Cardiac muscle cell (in vitro differentiated cells and primary cell): ENCODE measurements at places on chromosomes 16 and 17. TPM values are rescaled to one million over a fixed set of nuclear protein-coding genes. Genes with fewer than 3 reads are reported as not detected.

DNA sequence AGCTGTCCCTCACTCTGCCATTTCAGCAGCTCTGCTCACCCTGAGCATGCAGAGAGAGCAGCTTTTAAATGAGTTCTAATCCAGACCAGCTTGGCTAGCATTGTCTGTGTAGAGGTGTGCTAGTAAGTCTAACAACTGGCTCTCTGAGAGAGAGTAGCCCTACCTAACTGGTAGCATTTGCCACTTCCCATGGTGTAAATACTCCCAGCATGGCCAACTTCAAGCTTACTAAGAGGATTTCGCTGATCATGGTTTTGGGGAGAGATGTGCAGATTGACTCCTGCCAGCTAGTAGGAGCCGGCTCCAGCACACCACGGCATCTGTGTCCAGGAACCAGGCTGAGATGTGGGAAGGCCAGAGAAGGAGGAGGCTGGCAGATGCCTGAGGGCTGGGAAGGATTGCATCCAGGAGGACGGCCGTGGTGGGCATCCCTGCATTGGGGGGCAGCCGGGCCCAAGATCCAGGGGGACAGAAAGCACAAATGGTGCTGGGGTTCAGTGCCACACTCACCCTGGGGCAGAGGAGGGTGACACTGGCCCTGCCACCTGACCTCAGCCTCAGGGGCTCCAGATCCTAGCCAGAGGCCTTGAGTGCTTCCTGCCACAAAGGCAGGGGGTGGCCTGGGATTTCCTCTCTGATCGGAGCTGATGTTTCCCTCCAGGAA is 394.9 kb upstream of the TNRC6C start:
- no peak for DNase-seq

GRCh38 chr17:70024253-70024652 is 50.8 kb upstream of the KCNJ16 start:
- DNase-seq, result no peak

DNA sequence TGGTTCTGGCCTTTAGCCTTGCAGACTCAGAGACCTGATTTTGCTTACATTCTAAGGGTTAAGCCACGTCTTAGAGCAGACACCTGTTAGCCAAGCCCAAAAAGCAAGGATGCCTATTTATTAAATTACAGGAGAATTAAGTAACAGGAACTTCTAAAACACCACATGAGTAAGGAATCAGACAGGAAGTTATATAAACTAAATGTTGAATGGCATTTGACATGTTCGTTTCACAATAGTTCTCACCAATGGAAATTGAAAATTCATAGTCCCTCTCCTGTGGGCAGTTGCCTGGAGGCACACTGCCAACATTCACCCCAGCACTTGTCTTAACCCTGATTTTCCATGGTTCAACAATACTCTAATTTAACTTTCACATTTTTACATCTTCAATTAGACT is 9.0 kb downstream of the KRTAP9-7 start:
- no peak for DNase-seq

DNA sequence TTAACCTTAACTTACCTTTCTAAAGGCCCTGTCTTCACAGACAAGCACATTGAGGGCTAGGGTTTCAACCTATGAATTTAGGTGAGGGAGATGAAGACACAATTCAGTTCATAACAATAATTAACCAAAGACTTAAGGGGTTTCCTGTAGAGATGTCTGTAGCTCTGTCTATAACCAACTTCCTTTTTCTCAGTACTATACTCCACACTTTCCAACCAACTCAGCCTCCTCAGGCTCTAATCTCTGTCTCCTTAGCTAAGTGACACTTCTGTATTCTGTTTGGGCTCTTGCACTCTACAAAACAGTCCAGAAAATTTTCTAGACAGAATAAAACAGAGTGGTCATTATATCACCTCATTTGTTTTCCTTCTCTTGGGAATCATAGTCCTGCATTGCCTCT is 25.8 kb downstream of the CAPNS2 start:
- no peak for DNase-seq

GRCh38 chr16:30398661-30399434 is 3.6 kb downstream of the ZNF48 start:
- DNase-seq, result no peak

Gene KRT10
- 91.0 and 131 TPM in 2 replicates for polyA plus RNA-seq

DNA sequence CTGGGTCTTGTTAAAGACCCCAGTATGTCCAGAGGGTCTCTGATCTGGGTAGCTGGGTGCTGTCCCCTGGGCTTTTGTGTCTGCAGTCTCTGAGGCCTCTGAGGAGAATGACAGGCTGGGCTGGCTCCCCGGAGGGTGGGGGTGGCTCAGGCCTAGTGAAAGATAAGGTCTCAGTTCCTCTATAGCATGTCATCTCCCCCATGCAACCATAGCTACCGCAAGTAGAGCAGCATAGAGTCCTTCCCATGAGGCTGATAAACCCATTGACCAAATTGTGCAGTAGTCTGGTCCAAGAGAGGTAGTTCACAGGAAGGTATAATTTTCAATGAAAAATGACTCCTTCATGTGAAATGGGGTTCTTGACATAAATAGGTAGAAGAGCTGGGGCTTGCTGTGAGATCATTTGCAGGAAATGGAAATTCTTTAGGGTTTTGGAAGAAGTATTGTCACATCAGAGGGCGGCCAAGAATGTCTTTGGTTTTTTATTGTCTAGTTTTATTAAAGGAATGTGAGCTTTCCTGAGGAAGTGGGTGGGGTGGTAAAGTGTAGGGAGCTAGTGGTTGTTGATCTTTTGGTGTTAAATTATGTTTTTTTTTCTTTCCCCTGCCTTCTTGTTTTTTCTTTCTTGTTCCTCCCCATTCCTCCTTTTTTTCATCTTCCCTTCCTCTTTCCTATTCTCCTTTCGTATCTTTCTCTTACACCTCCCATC is 21.0 kb downstream of the SLC7A6OS start:
- DNase-seq, result peak; percentile 39

- no peak for DNase-seq
Observed at GRCh38 chr17:30187573-30187972, 47.9 kb downstream of the SLC6A4 start.

DNA sequence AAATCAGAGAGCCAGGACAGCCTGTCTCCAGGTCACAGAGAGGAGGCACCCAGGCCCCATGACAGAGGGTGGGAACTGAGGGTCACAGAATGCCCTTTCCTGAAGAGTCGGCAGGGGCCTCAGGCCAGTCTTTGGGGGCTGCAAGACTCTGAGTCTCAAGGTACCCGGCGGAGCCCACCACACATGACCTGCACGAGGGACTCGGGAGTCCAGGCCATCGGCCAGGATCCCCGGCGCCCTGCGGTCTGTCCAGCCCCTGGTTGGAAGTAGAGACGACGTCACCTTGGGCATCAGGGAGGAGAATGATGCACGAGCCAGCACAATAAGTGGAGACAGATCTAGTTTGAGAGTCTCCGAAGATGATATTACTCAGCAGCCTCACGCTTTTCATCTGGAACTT is 234.7 kb upstream of the SDK2 start:
- DNase-seq, result no peak

- DNase-seq, result no peak
Observed at GRCh38 chr16:66265556-66266141, 100.8 kb upstream of the CDH5 start.

Gene EVPL
- polyA plus RNA-seq, result 1.0 TPM in 1 of 2 replicates, not detected in the other

Gene ENPP7
- not detected in 2 replicates for polyA plus RNA-seq

DNA sequence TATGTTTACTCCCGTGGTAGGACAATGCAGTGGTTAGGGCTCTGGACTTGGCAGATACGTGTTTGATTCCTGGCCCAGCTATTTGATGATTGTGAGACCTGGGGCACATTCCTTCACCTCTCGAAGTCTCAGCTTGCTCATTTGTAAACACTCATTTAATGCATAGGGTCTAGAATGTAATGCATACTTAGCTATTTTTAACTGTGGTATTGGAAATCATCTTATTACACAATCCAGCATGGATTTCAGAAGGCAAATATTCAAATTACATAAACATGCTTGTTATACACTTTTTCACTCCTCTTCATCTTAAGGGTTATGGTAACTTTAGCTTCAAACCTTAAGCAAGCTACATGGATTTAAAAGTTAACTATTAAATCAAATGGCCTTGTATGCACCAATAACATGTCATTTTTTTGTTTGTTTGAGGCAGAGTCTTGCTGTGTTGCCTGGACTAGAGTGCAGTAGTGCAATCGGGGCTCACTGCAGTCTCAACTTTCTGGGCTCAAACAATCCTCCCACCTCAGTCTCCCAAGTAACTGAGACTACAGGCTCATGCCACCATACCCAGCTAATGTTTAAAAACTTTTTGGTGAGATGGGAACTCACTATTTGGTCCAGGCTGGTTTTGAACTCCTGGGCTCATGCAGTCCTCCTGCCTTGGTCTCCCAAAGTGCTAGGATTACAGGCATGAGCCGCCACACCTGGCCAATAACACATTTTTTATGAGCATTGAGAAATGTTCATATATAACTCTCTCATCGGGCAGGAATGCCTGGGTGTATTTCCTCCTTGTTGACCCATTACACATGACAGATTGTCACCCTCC is 52.5 kb downstream of the VAT1L start:
- DNase-seq, result no peak

GRCh38 chr16:47247690-47248089 is 103.9 kb upstream of the NETO2 start:
- no peak for DNase-seq

GRCh38 chr17:11240041-11240840 is 772 bp upstream of the SHISA6 start:
- DNase-seq, result no peak

- no peak for DNase-seq
Observed at GRCh38 chr17:20952183-20952582, 90.6 kb downstream of the USP22 start.

Gene KRT31
- not detected in 2 replicates for polyA plus RNA-seq

DNA sequence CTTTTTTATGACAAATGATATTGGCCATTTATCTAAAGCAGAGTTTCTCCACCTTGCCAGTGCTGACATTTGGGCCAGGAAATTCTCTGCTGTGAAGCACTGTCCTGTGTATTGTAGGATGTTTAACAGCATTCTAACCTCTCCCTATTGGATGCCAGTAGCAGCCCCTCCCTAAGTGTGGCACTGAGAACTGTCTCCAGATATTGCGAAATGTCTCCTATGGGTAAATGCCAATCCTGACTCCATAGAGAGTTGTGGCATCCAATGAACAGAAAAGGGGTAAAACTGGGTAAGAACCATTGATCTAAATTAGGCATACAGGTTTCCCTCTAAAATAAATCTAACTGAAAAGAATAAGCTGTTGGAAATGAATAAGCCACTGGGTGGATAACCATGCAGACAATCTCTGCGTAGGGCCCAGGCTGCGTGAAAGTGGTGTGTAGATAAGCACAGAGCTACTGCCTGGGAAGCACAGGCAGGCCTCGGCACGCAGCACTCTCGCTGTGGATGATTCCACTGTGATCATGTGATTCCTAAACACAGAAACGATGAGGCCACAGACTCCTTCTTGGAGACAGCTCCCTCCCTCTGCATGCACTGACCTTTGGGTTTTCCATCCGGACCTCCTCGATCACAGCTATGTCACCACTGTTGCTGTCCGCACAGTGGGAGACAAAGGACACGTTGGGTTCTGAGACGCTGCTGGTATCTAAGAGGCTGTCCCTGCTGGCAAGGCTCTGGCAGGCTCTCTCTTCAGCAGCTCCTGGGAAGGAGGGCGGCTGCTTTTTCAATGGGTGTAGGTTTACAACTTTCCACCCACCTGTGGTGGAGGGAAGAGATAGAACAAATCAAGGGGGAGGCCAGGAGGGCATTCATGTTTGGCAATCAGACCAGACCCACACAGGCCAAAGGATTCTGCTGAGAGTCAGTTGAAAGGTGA is 44.1 kb downstream of the GTF3C1 start:
- no peak for DNase-seq

DNA sequence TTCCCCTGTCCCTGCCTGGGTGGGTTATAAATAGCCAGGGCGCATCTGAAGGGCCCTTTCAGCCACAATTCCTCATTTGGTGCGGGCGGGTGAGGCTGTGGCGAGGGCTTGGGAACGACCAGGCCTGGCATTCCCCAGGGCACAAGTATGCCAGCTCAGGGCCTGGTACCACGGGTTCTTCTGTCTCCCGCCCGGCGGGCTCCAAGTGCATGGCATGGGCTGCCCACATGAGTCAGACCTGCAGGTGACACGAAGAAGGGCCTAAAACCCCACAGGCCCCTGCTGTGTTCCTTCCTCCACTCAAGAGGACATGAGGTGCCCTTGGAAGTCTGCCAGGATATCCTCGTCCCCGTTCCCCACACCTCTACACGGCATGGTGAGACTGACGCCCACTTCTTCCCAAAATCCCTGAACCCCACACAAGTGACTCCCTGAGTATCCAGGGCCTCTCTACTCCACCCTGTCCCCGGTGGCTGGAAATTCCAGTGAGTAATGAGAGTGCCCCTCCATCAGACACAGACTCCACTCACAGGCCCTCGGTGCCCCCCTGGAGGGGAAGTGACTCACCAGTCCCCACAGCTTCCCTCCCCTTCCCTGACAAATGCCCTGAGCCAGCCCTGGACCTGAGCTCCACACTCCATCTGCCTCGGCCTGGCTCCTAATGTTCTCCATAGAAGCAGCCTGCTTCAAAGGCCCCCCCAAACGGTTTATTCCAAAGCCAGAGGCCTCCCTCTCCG is 68.8 kb downstream of the ABR start:
- peak; percentile 69 for DNase-seq

DNA sequence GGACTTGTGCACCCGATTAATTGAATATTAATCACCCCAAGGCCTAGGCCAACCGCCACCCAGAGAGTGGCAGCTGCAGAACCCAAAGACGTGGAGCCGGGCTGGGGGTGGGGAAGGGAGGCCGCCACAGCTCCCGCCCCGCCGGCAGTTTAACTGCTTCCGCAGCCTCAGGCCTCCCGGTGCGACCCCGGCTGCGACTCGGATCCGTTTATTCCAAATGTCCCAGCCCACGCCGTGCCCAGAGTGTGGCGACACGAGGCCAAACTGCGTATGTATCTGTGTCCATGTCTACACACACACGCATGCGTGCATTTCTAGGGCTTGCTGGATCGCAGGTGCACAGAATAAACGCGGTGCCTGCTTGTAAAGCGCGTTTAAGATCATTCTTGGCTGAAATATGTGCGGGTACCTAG is 802 bp upstream of the TOB1 start:
- peak; percentile 83 for DNase-seq

DNA sequence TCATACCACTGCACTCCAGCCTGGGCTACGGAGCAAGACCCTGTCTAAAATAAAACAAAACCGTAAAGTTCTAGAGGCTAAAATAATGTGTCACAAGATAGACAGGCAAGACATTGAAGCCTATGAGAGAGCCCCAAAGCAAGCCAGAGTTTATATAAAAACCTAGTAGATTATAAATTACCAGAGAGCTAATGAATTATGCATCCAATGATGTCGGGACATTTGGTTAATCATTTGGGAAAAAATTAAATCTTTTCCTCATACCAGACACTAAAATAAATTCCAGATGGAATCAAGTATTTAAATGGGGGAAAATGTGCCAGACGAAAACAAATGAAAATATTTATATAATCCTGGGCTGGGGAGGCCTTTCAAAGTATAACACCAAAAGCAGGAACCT is 24.2 kb downstream of the CCDC40 start:
- no peak for DNase-seq

Gene FAHD1
- 48.0 and 55.3 TPM in 2 replicates for polyA plus RNA-seq

- no peak for DNase-seq
Observed at GRCh38 chr16:22670551-22671041, 143.4 kb upstream of the HS3ST2 start.

Gene TNFSF13
- 2.5 and 3.9 TPM in 2 replicates for polyA plus RNA-seq

Gene EVPLL
- not detected in 2 replicates for polyA plus RNA-seq

- no peak for DNase-seq
Observed at GRCh38 chr17:8481089-8481488, 45.4 kb downstream of the NDEL1 start.

Gene NPIPA3
- polyA plus RNA-seq, result not detected in 2 replicates
